ENCODE measurements at places on chromosomes 1 and 21. TPM values are rescaled to one million over a fixed set of nuclear protein-coding genes. Genes with fewer than 3 reads are reported as not detected.

GRCh38 chr1:94862718-94863117, 42.6 kb downstream of the SLC44A3 start:
- no peak for DNase-seq

- no peak for DNase-seq
Observed at GRCh38 chr1:231214918-231215680, 25.9 kb upstream of the GNPAT start.

GRCh38 chr1:245800901-245801605, 646.3 kb downstream of the KIF26B start:
- no peak for DNase-seq

- no peak for DNase-seq
Observed at GRCh38 chr1:52002038-52002917, 11.8 kb upstream of the RAB3B start.

- no peak for DNase-seq
Observed at GRCh38 chr1:156143765-156144489, 9.5 kb upstream of the SEMA4A start.

- DNase-seq = no peak
Observed at GRCh38 chr1:226104671-226105121, 42.2 kb downstream of the H3-3A start.

DNA sequence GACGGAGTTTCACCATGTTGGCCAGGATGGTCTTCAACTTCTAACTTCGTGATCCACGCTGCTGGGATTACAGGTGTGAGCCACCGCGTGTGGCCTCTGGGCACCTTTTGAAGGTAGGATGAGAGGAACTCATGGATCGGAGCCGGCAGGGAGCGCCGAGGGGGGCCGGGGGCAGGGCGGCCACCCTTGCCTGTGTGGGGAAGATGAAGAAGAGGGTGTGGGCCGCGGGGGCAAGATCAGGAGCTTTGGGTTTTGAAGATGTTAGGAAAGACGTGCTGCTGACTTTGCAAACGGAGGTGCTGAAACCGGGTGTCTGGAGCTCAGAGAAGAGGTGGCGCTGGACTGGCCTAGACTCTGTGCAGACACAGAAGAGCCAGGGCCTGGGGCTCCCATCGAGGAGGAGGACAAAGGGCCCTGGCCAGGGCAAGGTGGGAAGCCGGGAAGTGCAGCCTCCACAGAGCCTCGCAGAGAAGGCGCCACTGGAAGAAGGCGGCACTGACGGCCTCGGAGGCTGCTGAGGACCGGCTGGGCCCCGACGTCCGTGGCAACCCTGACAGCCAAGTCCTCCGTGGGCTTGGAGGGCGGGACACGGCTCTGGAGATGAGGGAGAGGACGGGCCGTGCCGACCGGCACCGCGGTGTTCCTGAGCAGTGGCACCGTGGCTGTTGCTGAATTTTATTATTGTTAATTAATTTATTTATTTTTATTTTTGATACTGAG, 13.7 kb downstream of the RNF223 start:
- DNase-seq = no peak

DNA sequence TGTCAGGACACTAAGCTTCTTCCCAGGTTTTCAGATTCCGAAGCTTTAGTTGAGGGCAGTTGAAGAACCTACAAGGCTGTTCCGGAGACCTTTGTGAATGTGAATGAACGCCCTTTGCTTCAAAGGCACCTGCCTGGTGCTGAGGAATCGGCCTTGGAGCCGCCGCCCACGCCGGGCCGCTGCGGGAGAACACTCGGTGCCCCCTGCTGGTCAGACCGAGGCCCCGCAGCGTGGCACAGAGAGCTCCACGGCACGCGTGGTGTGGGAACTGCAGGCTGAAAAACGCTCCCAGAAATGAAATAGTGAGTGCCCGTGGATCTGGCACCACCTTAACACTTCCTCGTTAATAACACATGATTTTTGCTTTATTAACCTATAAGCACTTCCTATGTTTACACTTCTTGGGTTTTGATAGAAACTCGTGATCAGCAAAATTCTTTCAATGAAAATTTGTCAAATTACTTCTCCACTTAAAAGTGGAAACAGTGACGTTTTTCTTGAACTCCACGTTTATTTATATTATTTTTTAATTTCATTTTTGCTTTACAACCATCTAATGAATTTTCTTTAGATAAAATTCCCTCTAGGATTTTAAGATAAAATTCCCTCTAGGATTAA, 460.6 kb downstream of the DSCAM start:
- DNase-seq = no peak

Gene APCS
- not detected for total RNA-seq

DNA sequence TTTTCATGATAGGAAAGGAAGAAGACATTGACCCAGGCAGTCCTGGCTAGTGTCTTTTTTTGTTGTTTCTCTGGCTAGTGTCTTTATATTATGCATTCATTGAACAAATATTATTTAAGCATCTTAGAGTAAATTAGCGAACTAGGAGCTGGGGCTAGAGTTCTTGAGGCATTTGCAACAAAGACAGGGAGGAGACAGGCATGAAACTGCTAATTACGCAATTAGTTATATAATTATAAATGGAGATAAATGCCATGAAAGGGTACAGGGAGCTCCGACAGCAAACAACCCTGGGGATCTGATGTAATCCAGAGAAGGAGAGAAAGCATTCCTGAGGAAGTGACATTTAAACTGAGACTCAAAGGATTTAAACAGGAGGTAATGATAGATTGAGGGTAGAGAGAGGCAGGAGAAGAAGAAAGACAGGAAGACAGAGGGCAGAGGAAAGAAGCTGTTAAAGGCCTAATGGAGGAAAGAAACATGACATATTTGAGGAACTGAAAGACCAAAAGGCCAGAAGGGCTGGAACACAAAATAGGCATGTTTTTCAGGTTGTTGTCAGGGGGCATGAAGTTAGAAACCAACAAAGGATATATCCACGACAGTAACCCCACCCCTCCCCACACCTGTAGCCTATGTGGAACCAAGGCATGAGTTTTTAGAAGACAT, 99.5 kb upstream of the GJB5 start:
- DNase-seq = no peak

DNA sequence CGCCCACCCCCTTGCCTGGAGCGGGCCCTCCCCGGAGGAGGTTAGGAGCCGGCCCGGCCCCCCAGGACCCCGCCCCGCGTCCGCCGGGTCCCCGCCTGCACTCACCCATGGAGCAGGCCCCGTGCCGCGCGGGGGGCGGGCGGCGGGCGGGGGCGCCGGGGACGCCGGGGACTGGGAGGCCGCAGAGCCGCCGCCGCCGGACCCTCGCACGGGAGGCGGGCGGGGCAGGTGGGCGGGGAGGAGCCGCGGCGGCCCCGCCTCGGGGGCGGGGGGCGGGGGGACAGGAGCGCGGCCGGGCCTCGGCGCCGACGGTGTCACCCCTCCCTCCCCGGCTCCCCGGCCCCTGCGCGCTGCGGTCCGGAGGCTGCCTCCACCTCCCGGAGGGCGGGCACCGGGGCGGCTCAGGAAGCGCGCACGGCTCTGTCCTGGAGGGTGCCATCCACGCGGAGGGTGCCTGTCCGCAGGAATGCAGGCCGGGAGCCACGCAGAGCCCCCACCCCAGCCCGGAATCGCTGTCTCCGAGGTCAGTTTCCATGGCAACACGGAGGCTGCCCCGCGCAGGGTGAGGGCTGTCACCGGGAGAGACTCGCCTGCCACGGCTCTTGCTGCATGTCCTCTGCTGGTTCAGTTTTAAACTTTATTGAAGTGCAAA, 5.9 kb upstream of the PLEKHG5 start:
- DNase-seq = no peak
